ENCODE measurements at places on chromosomes 7 and 10. TPM values are rescaled to one million over a fixed set of nuclear protein-coding genes. Genes with fewer than 3 reads are reported as not detected.
A peak's percentile ranks its signal among the peaks of the same experiment; 100 is the strongest.

DNA sequence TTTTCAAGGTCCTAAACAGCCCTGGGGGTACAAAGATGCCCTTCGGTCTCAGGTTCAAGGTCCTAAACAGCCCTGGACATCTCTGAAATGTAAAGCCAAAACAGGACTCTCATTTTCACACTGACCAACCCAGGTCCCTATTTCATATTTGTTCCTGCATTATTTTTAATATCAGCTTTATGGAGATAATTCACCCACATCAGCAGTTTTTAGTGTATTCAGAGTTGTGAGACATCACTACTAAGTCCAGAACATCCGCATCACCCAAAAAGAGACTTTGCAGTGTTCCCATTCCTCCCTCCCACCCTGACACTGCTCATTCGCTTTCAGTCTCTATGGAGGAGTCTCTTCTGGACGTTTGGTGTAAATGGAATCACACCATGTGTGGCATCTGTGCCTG lies 420.2 kb downstream of the PTPRN2 start:
- DNase-seq = no peak

- no peak for DNase-seq
Observed at GRCh38 chr7:94590526-94591162, 65.3 kb downstream of the SGCE start.

DNA sequence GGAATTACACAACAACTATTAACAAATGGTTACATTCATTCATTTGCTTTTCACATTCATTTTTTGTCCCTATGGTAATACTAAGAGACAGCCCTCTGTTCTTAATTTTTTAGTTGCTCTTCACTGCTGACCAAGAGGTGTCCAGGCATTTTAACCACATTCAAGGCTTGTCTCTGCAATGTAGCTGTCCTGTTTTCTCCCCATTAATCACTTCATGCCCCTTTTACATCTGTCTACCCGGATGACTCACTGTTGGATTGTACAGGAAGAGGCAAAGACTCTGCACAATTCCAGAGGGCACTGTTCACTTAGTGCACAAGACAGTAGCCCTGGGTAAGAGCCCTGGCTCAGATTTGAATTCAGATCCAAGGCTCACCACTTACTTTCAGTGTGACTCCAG lies 168.5 kb downstream of the NOC3L start:
- no peak for DNase-seq

GRCh38 chr10:125886914-125887512 lies 5.9 kb upstream of the DHX32 start:
- DNase-seq = no peak

Gene RBM33
- polyA plus RNA-seq = 7.5 TPM

GRCh38 chr7:119382726-119383125 lies 890.2 kb upstream of the KCND2 start:
- no peak for DNase-seq

DNA sequence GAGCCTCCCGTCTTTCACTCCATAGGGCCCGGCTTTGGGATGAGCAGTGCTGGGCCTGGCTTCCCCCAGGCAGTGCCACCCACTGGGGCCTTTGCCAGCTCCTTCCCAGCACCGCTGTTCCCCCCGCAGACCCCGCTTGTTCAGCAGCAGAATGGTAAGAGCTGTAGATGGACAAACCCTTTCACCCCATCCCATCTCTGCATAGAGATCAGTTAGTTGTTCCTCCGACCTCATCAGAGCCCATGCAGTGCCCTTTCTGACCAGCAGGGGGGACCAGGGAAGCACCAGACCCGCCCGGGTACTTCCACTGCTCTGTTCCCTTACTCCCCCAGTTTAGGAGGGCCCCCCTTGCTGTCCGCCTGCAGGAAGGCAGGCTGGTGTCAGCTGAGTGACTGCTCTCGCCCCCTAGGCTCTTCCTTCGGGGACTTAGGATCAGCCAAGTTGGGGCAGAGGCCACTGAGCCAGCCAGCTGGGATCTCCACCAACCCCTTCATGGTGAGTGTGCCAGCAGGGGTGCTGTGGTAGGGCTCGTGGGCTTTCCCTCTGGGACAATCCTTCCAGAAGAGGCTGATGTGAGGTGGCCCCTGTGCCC lies 9.8 kb downstream of the SAP25 start:
- DNase-seq = peak; percentile 89

- no peak for DNase-seq
Observed at GRCh38 chr10:14949291-14949690, 4.6 kb downstream of the DCLRE1C start.
